ENCODE measurements at places on chromosomes 7 and 10. TPM values are rescaled to one million over a fixed set of nuclear protein-coding genes. Genes with fewer than 3 reads are reported as not detected.
A peak's percentile ranks its signal among the peaks of the same experiment; 100 is the strongest.

The FAM25G gene
- 0.33 TPM for polyA plus RNA-seq

DNA sequence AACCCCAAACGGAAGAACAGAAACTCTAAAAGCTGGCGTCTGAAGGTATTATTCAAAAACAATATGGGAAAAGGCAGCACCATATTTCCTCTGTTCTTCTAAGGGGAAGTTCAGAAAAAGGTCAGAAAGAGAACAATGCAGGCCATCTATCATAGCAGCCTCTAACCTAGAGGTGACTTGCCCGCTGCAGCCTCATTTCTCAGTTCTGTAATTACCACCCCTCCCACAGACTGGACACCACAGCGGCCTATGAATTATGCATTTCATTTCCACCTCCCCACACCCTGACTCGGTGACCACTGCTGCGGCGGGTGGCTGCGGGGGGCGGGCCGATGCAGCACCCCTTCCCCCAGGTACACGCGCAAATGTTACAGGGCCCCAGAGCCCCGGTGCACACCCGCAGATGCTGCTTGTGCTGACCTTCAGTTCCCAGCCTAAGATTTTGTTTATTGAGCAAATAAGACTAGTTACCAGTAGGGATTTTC, 125.5 kb downstream of the CLEC2L start:
- no peak for DNase-seq

GRCh38 chr10:48470115-48470892, 134.6 kb downstream of the ARHGAP22 start:
- DNase-seq = no peak

The NPFFR1 gene
- 0.44 TPM for polyA plus RNA-seq

DNA sequence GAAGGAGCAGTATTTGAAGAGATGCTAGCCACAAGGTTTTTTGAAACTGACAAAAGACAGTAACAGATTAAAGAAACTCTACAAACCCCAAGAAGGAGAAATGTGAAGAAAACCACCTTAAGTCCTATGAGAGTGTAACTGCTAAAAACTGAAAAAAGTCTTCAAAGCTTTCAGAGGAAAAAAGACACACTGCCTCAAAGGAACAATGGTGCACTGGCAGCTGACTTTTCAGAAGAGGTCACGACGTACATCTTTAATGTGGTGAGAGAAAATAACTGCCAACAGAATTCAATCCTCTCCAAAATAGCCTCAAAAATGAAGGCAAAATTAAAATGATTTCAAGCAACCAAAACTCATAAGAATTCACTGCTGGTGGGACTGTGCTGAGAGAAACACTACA, 94.0 kb downstream of the VIPR2 start:
- no peak for DNase-seq

GRCh38 chr7:108003599-108003935, 606 bp upstream of the LAMB1 start:
- no peak for DNase-seq

- DNase-seq = no peak
Measured at GRCh38 chr10:119479532-119479931, 63.0 kb downstream of the RGS10 start.

- DNase-seq = no peak
Measured at GRCh38 chr10:61319386-61320256, 133.6 kb downstream of the TMEM26 start.

DNA sequence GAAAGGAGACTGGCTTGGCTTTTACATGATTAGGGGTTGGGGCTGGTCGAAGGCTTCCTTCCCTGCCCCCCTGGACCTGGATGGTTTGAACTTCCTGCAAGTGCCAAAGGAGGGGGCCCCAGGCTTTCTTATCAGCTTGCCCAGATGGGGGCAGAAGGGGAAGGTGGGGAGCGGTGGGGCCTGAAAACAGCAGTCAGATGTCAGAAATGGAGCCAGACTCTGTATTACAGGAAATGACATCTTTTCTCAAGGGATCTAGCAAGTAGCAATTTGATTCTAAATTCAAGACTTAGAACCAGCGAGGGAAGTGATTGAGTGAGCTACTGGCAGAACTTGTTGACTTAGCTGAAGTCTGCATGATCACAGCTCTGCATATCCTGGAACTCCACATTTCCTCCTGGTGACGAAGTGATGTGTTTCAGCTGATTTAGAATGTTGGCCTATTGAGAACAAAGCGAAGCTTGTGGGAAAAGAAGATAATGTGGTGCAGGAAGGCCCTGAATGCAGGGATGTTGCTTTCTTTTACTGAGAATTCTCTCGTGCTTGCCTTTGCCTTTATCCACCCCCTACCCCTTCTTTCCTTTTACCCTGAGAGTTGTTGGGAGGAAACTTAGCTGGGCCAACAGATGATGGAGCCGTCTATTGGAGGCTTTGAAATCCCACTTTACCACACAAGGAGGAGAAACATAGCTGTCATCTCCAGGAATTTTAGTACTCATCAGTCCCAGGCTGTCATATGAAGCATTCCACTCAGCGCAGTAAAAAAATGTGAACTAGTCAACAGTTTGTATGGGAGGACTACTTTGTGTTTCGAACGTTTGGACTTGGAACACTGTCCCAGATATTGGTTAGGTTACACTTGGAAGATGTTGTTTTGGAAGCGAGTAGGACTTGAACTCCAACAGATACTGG, 43.2 kb downstream of the CCNY start:
- peak; percentile 66 for DNase-seq

DNA sequence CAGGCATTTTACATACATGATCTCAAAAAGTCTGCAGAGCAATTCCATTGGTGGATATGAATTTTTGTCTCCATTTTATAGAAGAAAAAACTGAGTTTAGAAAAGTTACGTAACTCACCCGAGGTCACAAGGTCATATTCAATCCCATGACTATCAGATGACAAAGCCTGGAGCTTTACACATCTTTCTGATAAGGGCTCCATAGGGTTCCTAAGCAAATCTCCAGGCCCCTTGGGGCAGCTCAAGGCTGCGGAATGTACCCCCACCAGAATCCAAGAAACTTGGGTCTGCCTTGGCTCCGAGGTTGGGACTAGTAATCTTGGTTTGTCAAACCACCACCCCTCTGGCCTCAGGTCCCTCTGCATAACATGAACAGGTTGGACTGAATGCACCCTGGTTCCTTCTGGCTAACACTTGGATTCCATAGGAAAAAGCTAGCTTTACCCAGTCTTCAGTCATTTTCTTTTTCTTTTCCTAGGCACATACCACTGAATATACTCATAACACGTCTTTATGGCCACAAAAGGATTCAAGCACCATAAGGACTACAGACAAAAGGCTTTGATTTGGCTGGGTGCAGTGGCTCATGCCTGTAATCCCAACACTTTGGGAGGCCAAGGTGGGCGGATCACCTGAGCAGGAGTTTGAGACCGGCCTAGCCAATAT, 55.5 kb downstream of the PIP4K2A start:
- DNase-seq = no peak

GRCh38 chr10:15202639-15203038, 34.1 kb upstream of the NMT2 start:
- DNase-seq = no peak

DNA sequence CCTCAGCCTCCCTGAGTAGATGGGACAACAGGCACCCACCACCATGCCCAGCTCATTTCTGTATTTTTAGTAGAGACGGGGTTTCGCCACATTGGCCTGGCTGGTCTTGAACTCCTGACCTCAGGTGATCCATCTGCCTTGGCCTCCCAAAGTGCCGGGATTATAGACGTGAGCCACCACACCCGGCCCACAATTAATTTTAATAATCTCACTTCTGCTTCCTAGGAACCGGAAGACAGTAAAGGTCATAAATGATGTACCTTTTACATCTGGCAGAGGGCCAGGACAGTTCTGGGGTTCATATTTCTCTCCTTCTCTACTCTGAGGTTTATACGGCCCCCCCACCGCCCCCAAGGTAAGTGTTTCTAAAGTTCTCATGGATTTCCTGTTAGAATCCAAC, 31.2 kb upstream of the AOAH start:
- no peak for DNase-seq

- no peak for DNase-seq
Measured at GRCh38 chr10:1155791-1156615, 99.8 kb downstream of the WDR37 start.

All from right lung (tissue), 10 donors.